ENCODE measurements at places on chromosomes 3 and 15.

- no peak for DNase-seq
Measured at GRCh38 chr3:82790307-82791097, 1029.1 kb upstream of the GBE1 start.

DNA sequence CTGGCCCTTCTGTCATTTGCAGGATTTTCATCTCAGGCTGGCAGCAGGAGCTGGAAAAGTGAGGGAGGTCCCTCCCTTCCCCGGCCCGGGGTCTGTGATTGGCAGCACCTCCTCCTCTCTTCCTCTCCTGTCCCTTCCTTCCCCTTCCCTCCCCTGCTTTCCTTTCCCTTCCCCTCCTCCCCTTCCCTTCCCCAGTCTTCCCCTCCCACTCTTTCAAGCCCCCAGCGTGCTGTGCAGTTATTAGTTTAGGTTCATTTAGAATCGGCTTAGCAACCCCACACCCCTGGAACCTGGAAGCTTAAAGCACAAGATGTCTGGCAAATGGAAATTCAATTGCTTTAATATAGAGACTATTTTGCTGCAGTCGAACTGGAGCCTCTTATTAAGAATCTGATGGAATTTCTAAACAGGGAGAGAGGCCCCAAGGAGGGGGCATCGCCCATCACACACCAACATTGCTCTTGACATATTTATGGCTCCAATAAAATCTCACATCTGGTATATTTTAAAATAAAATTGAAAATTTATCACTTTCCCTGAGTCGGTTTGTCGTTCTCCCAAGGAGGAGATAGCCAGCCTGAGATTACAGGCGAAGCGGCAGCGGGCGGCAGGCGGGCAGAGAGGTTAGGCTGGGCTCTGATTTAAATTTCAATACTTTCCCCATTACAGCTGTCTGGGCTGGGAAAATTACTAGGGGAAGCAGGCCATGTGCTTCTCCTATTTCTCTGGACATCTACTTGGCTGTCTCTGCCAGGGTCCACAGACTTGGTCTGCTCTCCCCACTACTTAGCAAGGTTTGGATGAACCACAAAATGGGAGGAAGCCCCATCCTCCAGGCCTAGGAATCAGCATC is 98.9 kb downstream of the LINGO1 start:
- no peak for DNase-seq

GRCh38 chr3:53071882-53072431 is 26.1 kb upstream of the SFMBT1 start:
- no peak for DNase-seq

DNA sequence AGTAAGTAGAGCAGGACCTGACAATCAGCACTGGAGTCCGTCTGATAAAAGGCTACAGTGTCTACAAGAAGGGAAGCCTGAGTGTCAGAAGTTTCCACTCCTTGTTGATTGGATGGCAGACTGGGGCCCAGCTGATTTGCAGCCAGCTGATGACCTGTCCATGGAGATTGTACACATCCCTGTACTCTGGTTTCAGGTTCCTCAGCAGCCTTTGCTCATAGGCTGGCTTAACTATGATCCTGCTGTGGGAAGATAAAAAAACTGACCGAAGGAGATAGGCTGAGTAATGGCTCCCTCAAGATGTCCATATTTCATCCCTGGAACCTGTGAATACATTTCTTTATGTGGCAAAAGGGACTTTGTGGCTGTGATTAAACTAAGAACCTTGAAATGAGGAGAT is 11.7 kb upstream of the LACTB start:
- no peak for DNase-seq

DNA sequence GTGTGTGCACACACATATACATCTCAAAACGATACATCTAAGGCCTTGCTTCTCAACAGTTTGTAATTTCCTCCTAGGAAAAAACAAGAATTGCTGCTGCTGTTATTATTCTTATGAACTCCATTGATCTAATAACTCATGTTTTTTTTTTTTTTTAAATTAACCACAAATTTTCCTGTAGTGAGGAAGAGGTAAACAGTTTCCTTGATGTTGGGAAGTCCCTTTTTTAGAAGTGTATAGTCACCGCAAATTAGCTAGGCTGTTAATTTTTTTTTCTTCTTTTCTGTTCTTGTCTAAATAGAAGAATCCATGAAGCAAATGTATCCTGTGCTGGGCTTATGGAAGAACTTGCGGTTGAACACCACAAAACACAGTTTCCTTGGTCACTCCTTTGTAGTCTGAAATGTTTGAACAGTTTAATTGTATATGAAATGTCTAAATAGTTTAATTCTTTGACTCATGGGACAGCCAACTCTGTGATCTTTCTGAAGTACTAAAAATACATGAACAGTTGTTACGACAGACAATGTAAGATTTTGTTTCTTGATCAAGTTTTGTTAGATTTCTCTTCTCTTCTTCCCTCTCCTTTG is 64.5 kb downstream of the MITF start:
- no peak for DNase-seq

- DNase-seq, result no peak
Measured at GRCh38 chr3:86427343-86427742, 563.6 kb downstream of the VGLL3 start.

GRCh38 chr3:180250172-180250571 is 213.4 kb upstream of the PEX5L start:
- no peak for DNase-seq

DNA sequence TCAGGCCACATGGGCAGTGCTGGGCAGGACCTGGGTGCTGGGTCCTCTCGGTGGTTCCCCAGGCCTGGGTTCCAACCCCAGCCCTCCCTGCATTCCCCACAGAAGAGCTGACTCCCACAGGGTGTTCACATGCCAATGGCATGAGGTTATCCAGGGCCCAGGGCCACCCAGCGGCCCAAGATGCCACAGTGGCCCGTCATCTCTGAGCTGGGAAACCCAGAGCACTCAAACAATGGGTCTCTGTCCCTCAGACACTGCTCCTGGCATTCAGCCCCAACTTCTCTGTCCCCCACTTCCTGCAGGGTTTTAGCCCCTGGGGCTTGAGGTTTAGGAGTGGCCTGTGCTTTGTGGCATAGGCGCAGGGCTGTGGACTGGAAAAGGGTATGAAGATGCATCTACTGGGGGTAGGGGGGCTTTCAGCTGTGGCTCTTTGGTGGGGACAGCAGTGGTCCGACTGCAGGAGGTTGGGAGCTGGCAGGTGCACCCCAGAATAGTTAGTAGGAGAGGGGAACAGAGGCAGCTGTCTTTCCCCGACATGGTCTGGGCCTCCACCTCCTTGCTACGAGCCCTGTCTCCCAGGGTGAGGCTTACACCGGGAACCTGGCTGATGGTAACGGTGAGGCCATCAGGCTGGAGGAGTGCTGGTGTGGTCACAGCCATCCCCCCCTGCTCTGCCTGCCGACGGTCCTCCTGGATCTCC is 1.7 kb downstream of the CCDC9B start:
- no peak for DNase-seq

DNA sequence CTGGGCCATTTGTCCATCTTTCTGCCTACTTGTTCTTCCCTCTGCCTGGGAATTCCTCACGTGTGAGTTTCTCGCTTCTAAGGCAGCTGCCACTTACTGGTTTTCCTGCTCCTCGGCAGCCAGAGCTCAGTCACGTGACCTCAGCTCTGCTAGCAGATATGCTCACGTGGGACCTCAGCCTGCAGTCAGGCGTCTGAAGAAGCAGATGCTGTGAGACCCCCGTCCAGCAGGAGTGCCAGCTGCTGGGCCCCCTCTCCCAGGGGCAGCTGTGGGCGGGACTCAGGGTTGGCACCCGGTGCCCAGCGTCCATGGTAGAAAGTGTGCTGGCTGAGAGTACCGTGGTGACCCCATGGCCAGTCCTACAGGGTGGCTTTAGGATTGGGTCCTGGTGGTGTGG is 161.3 kb upstream of the TLE3 start:
- DNase-seq, result no peak

DNA sequence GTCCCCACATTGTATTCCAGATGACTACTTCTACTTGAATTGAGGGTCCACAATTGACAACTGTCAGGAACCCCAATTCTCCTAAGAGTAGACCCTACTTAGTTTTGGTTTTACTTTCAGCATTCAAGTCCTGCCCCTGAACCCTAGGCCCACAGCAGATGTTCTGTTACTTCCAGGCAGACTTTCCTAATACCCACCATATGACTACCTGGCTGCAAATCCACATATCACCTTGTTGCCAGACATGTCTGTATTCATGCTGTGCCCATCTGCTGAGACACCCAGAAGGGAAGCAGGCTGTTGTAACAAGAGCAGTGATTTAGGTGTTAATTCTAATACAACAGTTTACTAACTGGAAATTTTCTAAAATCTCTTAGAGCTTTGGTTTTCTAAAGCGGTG is 235.1 kb upstream of the CCDC54 start:
- DNase-seq, result no peak

- no peak for DNase-seq
Measured at GRCh38 chr15:74791007-74791406, 9.1 kb downstream of the CSK start.

DNA sequence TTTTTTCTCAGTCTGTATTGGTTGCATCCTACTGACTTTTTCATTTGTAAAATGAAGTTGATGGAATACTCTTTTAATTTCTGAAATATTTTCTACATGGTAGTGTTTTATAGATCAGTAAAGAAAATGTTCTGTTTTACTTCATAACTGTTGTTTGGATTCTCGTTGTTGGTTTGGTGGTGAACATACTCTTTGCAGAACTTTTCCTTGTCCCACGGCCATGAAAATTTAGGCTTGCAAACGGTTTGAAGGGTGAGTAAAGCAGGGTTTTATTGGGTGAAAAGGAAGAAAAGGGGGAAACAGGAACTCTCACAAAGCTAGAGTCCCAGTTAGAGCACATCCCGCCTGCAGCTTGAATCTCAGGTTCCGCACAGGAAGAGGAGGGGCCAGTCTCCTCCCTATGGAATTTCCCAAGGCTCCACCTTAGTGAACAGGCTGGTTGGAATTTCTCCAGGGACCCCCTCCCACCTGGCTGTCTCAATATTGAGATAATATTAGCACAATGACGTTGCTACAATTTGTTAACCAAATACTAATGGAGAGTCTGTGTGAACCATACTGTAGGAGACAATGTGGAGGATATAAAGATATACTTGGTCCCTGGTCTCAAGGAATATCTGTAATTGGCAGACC is 5.6 kb downstream of the PDCD6IP start:
- no peak for DNase-seq

- no peak for DNase-seq
Measured at GRCh38 chr3:193915099-193915498, 220.8 kb upstream of the HES1 start.

- DNase-seq, result no peak
Measured at GRCh38 chr3:27521179-27521871, 37.1 kb upstream of the SLC4A7 start.

GRCh38 chr3:99394831-99395778 is 243.3 kb upstream of the COL8A1 start:
- DNase-seq, result no peak

DNA sequence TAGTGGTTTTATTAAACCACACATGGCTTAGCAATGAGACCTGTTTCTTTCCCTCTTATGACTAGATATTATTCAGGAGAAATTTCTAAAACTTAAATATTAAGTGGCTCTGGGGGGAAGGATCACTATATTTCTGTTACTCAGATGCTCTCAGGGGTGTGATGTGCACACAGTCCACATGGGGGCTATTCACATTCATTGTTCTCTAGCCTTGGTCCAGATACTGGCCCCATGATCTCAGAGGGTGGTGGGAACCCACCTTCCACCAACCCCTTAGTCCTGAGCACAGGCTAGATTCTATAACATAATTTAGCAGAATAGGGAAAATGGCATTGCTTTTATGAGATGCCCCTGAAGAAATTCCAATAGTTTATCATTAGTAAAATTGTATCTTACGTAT is 149.0 kb upstream of the ST8SIA2 start:
- DNase-seq, result no peak

- DNase-seq, result no peak
Measured at GRCh38 chr3:181710345-181711291, 1.1 kb upstream of the SOX2 start.

GRCh38 chr15:73225358-73226015 is 143.3 kb downstream of the HCN4 start:
- DNase-seq, result no peak

GRCh38 chr3:89562373-89562772 is 455.0 kb downstream of the EPHA3 start:
- no peak for DNase-seq

- DNase-seq, result no peak
Measured at GRCh38 chr3:70770650-70771049, 458.2 kb upstream of the MDFIC2 start.

DNA sequence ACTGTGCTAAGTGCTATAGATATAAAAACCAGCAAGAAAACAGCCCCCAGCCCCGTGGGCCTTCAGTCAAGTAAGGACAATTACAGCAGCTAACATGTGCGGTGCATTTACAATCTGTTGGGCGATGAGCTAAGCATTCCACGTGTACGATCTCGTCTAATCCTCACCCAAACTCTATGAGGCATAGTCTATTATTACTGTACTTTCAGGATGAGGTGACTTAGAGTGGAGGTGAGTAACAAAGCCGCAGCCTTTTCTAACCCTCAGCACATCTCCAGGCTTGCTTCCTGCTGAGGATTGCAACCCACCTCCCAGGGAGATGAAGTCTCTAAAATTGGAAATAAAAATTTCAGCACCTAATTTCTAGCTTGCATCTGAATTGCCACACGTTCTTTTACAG is 53.2 kb upstream of the MCF2L2 start:
- DNase-seq, result no peak

DNA sequence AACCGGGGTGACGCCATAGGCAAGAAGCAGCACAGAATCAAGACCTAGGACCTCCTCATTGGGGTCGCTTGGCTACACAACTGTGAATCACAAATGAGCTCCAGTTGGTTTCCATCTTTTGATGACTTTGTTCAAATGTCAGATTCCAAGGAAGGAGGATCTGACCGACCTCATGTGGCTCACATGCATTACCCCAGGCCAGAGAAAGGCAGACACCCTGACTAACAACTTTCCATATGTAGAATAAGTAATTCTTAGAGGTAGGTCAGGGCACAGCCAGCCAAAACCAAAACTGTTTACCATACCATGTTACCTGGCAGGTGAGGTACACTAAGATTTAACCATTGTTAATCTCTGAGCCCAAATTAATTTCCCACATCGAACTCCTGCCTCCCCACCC is 96.5 kb downstream of the CCNL1 start:
- no peak for DNase-seq

GRCh38 chr3:104956620-104957345 is 409.9 kb upstream of the ALCAM start:
- DNase-seq, result no peak
